ENCODE measurements at places on chromosomes 6 and 20. TPM values are rescaled to one million over a fixed set of nuclear protein-coding genes. Genes with fewer than 3 reads are reported as not detected.

The TRDN gene
- not detected for polyA plus RNA-seq

The FAM83D gene
- polyA plus RNA-seq = 18.9 TPM

The SYCP2L gene
- 0.82 TPM for polyA plus RNA-seq

The CD83 gene
- polyA plus RNA-seq = 2.0 TPM

The DDX43 gene
- not detected for polyA plus RNA-seq

The HLA-DOA gene
- not detected for polyA plus RNA-seq

The MUC22 gene
- 0.13 TPM for polyA plus RNA-seq

The MLN gene
- polyA plus RNA-seq = not detected

The CNR1 gene
- not detected for polyA plus RNA-seq

DNA sequence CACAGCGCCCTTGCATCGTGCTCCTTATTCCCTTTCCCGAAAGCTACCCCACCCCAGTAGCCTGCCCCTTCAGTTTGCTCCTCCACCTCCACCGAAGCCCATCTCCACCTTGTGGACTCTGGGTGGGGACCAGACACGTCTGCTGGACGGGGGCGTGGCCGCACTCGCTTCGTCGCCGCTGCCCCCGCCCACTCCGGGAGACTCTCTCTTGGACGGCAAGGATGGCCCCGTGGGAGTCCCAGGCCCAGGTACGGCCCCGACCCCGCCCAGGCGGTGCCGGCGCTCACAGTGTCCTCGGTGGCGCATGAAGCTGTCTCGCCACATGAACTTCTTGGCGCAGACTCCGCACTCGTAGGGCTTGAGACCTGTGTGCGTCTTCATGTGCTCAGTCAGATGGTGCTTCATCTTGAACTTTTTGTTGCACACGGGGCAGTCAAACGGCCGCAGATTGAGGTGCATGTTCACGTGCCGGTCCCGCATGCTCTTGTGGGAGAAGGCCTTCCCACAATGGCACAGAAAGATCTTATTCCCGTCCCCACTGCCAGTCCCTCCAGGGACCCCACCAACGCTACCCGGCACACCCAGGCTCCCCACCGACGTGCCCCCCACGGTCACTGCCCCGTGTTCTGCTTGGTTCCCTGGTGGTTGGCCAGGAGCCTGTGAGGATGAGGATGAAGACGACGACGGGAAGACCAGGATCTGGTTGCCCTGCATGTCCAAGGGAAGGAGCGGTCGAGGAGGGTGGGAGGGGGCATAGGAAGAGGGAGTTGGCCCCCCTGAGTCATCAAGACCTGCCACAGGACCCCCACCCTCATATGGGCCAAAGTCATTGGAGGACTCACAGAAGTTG, 1.3 kb upstream of the TAPBP start:
- H3K27me3 ChIP-seq = no peaks in the 10 kb centered on the region
- peaks cover 43% of the 10 kb centered on the region for H3K4me1 ChIP-seq
- peak; percentile 4 for DNase-seq
- no peak overlapping the region for H3K4me3 ChIP-seq
- peak overlapping the region; percentile 89 for H3K27ac ChIP-seq
- H3K36me3 ChIP-seq = peaks cover 17% of the 10 kb centered on the region

DNA sequence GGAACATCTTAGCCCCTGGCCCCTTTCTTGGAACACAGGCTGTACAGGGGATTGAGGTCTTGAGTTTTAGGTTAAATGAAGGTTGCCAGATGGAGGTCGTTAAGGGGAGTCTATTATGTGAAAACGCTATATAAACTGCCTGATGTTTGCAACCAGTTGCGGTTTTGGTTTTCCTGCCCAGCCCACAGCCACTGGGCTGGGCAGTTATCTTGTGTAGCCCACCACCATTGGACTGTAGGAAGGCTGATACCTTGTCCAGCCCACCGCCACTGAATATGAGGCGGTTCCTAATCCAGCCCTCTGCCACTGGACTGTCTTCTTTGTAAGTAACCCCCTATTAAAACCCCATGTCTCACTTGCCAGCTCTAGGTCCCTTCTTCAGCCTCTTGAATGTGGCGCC, 42.3 kb upstream of the COL21A1 start:
- H3K36me3 ChIP-seq = no peaks in the 10 kb centered on the region
- DNase-seq = no peak
- no peak overlapping the region for H3K27ac ChIP-seq
- H3K27me3 ChIP-seq = peaks cover 9% of the 10 kb centered on the region

DNA sequence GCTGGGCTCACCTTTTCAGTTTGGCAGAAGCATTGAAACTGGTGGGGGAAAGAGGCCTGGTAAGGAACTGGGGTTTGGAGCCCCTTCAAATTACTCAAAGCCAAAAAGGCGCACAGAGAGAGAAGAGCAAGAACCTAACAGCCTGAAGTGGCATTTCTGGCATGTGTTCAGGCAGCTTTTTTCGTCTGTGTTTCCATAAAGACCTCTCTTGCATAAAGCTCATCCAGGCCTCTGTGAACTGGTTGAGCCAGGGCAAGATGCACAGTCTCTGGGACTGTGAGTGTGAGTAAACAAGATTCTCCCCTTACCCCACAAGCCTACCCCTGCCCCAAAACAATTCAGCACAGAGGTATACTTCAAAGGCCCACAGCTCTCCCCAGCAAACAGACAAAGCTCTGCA, 167.8 kb downstream of the QRSL1 start:
- H3K4me3 ChIP-seq = no peak overlapping the region
- DNase-seq = no peak
- H3K4me1 ChIP-seq = peaks cover 9% of the 10 kb centered on the region
- H3K36me3 ChIP-seq = no peaks in the 10 kb centered on the region
- no peaks in the 10 kb centered on the region for H3K27me3 ChIP-seq

DNA sequence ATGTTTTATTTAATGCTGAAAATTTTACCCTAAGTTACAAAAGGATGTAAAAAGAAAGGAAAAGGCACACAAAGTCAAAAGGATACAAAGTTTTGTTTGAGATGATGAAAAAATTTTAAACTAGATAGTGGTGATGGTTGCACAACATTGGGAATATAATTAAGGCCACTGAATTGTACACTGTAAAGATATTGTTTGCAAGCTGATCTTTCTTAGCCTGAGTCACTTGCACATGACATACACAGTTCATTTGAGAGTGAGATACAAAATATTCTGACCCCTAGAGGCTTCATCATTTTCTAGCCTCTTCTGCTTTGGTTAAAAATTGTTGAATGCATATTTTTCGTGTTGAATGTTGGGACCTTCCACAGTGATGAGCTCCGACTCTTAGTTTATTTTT, 462.6 kb downstream of the HDGFL1 start:
- no peak for DNase-seq
- H3K27ac ChIP-seq = no peak overlapping the region
- H3K4me1 ChIP-seq = peaks cover 3% of the 10 kb centered on the region
- H3K4me3 ChIP-seq = no peak overlapping the region

DNA sequence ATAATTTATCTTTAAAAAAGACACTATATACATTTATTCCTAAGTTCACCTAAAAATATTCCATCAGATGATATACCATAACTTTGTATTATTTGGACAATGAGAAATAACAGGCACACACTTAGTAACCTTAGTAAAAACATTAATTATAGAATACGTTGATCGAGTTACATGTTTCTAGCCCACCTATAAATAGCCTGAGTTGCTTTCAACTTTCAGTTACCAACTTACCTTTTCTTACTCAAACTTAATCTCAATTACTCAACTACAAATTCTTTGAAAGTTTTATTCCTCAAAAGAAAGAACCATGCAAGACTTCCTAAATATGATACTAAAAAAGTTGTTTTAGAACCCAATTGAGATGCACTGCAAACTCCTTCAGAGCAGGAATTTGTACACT, 12.2 kb downstream of the ARHGAP18 start:
- H3K4me3 ChIP-seq = no peak overlapping the region
- H3K4me1 ChIP-seq = peaks cover 67% of the 10 kb centered on the region
- H3K27me3 ChIP-seq = no peaks in the 10 kb centered on the region

DNA sequence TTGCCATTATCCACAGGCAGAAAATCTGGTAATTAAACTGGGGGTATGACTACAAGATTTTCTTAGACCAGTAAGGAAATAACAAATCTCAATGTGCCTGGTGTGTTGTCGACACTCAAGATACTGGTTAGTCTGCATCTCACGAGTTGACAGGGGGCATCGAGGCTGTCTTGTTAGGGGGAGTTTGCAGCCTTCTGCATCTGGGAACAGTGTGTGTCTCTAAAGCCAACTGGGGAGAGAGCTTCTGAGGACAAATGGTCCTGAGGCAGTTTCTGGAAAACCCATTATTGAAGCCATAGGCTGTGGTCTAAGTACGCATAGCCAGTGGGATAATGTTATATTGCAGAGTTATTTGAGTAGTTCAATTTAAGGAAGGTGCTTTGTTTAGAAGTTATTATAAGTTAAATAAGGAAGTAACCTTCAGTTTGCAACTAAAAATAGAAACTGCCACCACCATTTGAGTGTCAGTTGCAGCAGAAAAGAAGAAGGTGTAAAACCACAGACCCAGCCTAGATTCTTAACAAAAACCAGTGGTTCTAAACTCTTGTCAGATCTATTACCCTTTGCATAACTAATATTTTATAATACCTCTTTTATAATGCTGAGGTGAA, 15.4 kb upstream of the MAPK13 start:
- H3K27me3 ChIP-seq = no peaks in the 10 kb centered on the region
- DNase-seq = no peak
- H3K36me3 ChIP-seq = peaks cover 22% of the 10 kb centered on the region
- H3K4me1 ChIP-seq = no peaks in the 10 kb centered on the region
- no peak overlapping the region for H3K4me3 ChIP-seq
- H3K27ac ChIP-seq = no peak overlapping the region

GRCh38 chr6:109313139-109313538, 69.1 kb downstream of the CD164 start:
- no peak overlapping the region for H3K27ac ChIP-seq
- no peaks in the 10 kb centered on the region for H3K27me3 ChIP-seq
- no peaks in the 10 kb centered on the region for H3K4me1 ChIP-seq
- no peak overlapping the region for H3K4me3 ChIP-seq
- H3K36me3 ChIP-seq = no peaks in the 10 kb centered on the region
- DNase-seq = no peak

DNA sequence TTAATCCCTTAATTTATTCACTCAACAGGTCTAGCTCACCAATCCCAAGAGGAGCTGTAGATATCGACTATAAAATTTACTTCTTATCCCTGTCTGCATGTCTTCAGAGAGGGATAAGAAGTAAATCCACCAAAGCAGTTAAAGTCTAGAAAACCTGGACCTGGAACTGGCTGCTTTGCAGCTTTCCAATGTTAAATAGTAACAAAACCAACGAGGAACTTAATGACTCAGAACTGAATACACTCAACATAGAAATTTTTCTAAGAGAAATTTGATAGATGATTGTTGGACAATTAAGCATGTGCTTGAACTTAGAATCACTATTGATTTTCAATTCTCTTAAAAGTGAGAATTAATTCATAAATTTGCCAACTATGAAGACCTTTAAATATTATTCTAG, 11.5 kb upstream of the TMEM244 start:
- DNase-seq = no peak
- no peak overlapping the region for H3K4me3 ChIP-seq
- H3K4me1 ChIP-seq = peaks cover 8% of the 10 kb centered on the region
- H3K36me3 ChIP-seq = no peaks in the 10 kb centered on the region
- H3K27ac ChIP-seq = no peak overlapping the region

DNA sequence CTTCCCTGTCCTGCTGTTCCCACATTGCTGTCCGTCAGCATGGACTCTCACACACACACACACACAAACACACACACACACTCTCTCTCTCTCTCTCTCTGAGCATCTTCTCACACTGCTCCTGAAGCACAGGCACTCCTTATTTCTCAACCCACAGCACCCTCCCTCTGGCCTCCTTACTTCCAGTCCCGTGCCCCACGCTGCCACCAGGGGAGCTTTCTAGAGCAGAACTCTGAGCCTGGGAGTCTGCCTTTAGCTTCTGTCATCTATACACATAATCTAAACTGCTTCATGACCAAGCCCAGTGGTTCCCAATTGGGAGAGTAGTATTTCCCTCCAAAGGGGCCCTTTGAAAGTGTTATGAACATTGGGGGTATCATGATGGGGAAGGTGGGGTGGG, 29.1 kb downstream of the HECA start:
- H3K36me3 ChIP-seq = peaks cover 10% of the 10 kb centered on the region
- H3K27ac ChIP-seq = no peak overlapping the region
- no peaks in the 10 kb centered on the region for H3K4me1 ChIP-seq
- H3K4me3 ChIP-seq = no peak overlapping the region
- no peaks in the 10 kb centered on the region for H3K27me3 ChIP-seq

GRCh38 chr6:140320081-140321080, 945.9 kb upstream of the CITED2 start:
- no peak for DNase-seq
- H3K36me3 ChIP-seq = no peaks in the 10 kb centered on the region
- H3K4me3 ChIP-seq = no peak overlapping the region

DNA sequence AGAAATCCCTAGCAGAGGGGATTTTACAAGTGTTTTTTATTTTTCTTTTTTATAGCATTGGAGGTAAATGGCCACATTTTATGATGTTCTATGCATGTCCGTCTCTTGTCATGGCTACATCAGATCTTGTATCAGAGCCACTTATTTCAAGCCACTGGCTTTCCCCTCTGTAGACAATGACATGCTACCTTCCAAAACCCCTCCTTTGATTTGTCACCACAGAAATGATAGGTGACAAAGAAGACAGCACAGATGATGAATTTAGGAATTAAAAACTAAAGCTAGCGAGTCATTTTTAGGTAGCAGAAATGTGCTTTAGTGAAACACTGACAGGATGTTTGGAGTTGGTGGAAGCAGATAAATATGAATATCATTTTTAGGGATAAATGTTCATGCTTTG, 20.8 kb downstream of the PLCB1 start:
- H3K36me3 ChIP-seq = peaks cover 3% of the 10 kb centered on the region
- DNase-seq = no peak
- no peaks in the 10 kb centered on the region for H3K27me3 ChIP-seq
